ENCODE measurements at places on chromosomes 11 and 22. TPM values are rescaled to one million over a fixed set of nuclear protein-coding genes. Genes with fewer than 3 reads are reported as not detected.

- peak; percentile 3 for DNase-seq
Observed at GRCh38 chr11:92528001-92528400, 303.4 kb downstream of the FAT3 start.

GRCh38 chr11:9121469-9121796, 30.0 kb upstream of the SCUBE2 start:
- DNase-seq: no peak

DNA sequence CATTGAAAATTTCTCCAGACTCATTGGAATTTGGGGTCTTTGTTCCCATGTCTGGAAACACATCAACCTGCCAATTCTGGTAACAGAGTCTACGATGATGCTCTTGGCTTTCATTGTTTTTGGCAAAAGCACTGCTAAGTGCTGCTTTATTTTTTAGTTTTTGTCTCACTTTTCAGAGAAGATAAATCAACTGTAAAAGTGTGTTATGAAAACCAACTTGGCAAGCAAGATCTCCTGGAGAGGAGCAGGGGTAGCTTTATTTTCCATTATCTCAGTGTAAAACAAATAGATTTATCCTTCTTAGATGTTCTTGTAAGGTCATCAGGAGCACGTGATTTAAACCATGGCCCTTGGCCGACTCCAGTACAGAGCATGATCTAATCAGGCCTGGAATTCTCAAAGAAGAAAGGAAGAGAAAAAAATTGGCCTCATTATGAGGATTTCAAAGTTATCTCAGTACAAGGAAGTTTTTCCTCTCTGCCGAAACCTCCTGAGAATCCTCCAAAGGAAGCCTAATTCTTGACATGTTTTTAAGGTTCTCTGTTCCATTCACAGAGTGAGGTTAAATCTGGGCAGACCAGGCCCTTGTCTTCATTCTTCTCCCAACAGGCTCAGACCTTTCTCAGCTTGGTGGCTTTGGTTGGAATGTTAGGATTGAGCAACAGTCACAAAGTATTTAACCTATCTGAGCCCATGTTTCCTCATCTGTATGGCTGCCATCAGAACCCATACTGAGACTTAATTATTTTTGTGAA, 16.4 kb upstream of the PAMR1 start:
- DNase-seq: peak; percentile 82

DNA sequence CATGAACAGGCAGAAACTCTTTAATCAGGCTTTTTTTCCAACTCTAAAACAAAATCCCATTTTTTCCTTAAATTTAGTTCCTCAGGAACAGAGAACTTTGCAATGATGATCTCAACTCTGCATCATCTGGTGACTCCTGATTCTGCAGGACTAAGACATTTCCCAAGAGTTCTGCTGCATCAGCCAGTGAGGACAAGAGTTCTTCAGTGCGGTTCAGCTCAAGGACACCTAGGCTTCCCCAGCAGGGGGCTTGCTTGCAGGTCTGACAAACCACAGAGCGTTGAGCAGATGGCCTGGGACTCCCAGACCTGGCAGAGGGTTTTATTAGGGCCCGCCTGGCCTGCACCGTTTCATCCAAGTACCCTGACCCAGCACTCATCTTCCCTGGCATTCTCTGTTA, 6.4 kb downstream of the CDCA5 start:
- DNase-seq: no peak

The NAALAD2 gene
- 0.19 TPM for total RNA-seq

Measured in HFFc6 (cell line).